ENCODE measurements at places on chromosomes 12 and 14.

DNA sequence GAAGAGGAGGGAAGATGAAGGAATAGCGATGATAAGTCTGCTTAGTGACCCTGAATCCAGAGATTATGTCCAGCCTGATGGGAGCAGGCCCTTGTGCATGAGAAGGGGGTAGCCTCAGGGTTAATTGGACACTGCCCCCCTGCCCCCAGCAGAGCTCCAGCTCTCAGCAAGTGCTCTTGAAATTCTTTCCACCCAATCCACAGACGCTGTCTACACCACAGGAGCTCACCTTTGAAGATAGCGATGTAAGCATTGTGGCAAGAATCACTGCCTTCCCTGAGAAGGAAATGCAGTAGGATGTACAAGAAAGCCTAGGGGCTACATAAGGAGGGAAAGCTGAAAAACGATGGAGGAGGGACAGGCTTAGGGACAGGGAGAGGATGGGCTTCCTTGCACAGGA, 39.4 kb downstream of the CRACR2A start:
- DNase-seq: no peak

DNA sequence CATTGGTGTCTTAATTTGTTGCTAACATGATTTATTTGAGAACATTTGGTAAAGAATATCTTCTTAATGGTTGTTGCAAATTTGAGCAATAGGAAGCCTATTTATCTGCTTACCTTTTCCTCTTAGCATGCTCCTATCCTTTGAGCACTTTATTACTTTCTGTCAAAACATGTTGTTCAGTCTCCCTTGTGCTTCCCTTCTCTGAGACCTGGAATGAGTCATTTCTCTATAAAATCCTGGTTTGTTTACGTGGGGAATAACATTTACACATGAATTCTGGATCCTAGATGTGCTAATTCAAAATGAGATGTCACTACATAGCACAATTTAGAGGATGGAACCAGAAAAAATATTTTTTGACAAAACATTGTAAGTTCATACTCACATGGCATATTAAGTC, 844.0 kb upstream of the LRFN5 start:
- no peak for DNase-seq

- no peak for DNase-seq
Measured at GRCh38 chr12:113480336-113480971, 8.8 kb upstream of the LHX5 start.

GRCh38 chr14:29554335-29554734, 373.3 kb downstream of the PRKD1 start:
- DNase-seq: no peak

DNA sequence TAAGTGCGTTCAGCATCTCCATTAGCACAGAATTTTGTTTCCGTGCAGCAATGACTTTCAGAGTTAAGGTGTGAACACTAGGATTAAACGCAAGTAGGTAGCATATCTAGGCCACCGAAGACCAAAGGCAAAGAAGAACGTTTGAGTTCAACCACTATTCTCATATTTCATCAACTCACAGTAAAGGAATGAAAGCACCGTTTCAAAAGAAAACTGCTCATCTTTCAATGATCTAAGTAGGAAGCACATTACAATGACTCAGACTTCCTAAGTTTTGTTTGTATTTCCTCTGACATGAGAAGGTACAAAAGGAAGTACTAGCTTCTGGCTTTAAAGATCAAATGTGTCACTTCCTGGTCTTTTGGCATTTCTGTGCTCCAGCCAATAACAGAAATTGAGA, 57.6 kb downstream of the ACADS start:
- peak; percentile 25 for DNase-seq

- DNase-seq: no peak
Measured at GRCh38 chr12:113341535-113341934, 6.6 kb upstream of the SLC8B1 start.

DNA sequence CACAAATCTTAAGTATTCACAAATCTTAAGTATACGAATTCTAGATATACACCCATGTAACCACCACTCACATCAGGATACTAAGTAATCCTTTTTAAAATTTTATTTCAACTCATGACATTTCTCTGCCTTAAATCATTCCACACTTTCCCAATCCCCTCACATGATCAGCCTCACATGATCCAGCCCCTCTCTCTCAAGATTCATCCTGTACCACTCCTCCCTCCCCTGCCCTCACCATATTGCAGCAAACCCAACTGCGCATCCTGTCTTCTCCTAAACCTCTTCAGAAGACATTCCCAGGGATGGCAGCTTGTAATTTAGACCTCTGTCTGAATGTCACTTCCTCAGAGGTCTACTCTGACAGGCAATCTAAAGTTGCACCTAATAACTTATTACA, 1.7 kb upstream of the EIF4B start:
- DNase-seq: peak; percentile 43

DNA sequence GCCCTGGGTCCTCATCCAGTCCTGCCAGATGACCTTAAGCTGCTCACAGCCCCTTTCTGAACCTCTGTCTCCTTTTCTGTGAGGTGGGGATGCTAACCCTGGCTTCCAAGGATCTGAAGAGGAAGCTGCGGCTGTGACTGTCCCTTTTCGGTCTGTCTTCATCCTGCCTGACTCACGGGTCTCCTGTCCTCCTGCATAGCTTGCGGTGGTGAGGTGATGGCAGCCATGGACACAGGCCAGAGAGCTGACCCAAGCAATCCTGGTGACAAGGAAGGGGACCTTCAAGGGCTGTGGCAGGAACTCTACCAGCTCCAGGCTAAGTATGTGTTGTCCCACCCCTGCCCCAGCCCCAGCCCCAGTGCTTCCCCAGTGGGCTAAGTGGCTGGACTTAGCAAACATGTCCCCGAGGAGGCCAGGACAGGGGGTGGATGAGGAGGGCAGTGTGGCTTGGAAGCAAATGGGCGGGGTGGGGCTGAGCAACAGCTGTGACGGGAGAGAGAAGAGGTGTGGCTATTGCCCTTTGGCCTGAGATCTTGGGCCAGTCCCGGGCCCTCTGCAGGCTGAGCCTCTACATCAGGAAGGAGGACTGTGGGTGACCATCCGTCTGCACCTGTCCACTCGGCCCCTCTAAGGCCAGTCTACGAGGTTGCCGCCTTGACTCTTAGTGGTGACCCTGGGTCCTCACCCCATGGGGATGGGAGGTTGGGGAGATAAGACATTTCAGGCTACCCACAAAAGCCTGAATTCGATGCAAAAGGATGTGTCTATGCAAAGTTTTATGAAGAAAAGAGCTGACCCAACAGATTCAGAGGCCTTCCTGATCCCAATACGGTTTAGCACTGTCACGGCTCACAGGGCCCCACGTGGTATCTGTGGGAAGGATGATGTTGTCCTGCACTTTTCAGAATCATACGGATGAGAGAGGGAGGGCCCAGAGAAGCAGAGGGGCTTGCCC, 1.1 kb downstream of the CCDC197 start:
- no peak for DNase-seq

- DNase-seq: no peak
Measured at GRCh38 chr12:34591966-34592365, 569.7 kb downstream of the ALG10 start.

DNA sequence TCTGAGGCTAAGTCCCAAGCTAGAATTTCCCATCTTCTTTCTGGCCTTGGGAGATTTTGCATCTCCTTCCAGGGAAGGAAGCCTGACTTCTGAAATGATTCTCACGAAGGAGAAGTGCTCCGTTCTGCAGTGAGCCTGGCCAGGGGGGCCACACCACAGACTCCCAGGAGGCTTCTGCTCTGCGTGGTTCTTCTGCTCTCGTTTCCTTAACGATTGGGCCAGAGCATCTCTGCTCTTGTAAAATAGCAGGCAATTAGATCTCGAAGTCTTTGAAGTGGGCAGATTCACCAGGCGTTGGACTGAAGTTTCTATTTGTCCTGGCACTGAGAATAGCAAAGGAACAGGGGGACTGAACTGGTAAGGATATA, 6.7 kb upstream of the BATF start:
- peak; percentile 31 for DNase-seq

GRCh38 chr12:106190581-106190980, 51.8 kb upstream of the NUAK1 start:
- DNase-seq: no peak

GRCh38 chr12:72037006-72037795, 98.6 kb downstream of the TPH2 start:
- DNase-seq: no peak

DNA sequence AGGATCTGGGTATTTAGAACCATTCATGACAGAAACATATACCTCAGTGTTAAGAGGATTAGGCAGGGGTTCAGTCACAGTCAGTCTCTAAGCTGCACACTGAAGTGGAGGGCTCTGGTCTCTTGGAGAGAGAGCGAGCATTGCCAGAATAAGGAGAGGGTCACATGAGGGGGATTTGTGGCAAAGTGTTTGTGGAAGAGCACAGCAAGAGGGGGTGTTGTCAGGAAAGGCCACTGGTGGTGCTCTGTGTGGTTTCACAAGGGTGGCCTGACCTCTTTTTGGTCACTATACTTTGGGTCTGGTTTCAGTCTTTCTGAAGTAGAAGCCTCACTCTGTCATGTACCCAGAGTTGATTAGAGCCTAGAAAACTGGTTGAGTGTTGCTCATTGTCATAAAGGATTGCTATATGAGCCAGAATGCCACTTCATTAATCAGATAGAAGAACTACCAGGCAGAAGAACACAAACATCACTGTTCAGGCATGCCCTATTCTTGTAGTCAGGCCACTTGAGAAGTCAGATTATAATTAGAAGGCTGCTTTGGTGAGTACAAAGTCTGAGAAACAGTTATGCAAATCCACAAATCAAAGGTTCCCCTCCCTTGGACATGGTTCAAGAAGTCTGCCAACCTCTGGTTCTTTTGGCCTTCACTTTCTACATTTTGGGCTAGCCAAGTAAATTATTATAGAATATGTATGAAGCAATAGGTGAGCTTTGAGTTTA, 8.4 kb downstream of the TMEM19 start:
- DNase-seq: no peak

DNA sequence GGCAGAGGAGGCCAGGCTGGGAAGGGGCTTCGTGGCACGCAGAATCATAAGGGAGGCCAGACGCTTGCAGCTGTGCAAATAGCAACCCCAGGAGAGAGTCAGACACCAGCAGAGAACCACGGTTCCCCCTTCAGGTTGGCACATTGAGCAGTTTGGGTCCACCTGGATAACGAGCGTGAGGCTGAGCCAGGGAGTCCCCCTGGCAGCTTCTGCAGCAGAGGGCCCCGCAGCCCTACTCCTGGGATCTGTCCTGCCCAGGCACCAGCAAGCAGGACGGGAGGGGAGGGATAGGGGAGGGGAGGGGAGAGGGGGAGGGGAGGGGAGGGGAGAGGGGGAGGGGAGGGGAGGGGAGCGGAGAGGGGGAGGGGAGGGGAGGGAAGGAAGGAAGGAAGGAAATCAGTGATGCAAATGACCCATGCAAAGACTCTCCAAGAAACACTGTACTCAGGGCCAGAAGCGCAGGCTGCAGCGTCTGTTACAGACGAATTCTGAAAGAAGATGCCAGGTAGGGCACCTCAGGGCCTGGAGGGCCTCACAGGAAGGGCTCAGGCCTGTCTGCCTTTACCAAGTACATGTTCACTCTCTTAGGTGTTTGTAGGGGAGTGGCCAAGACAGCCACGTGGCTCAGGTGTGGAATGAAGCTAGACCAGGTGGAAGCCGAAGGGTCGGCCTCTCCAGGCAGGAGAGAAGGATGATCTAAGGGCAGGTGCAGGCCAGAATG, 32.3 kb upstream of the MMP17 start:
- no peak for DNase-seq

GRCh38 chr12:54166567-54167499, 22.0 kb downstream of the SMUG1 start:
- DNase-seq: no peak

DNA sequence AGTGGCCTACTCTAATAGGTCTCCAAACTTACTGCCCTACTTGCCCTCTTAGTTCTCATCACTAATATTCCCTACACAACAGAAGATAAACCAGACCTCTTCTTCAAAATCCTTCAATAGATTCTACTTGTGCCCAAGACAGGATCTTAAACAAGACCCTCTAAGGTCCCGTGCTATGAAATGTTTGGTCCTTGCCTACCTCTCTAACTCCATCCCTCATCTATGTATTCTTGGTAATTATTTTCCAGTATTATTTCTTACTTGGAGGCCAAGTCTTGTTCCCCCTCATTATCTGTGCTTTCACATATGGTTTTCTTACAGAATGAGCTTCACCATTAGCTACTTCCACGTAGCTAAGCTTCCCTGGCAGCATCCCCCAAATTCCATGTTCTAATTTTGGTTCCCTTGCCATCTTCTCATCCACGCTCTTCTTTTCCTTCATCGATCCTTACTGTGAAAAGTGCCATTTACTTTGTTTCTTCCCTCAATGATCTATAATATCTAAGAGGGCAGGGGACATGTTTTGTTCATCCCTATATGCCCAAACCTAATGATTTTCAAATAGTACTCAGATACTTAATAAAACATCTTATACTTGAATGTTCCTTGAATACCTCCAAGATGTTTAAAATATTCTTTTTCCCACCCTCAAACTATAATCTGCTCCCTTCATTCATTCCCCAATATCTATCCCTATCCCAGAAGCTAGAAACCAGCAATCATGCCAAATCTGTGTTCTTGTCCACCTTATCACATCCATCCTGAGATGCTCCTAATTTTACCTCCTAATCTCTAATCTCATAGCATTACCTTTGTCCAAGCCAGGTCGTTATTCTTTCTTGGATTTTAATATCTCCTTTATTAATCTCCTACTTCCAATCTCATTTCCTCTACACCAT, 10.1 kb downstream of the HNRNPC start:
- no peak for DNase-seq
